Spleen (tissue), 13 donors: ENCODE measurements at places on chromosomes 7 and 10. TPM values are rescaled to one million over a fixed set of nuclear protein-coding genes. Genes with fewer than 3 reads are reported as not detected.

The TBX20 gene
- polyA plus RNA-seq, result not detected

The PCDH15 gene
- polyA plus RNA-seq, result 0.80 TPM

The PNLIP gene
- not detected for polyA plus RNA-seq

The LRIT1 gene
- polyA plus RNA-seq, result not detected

The MAGI2 gene
- polyA plus RNA-seq, result 1.4 TPM

The EGFR gene
- polyA plus RNA-seq, result 2.3 TPM

The EN2 gene
- 0.03 TPM for polyA plus RNA-seq

The OLAH gene
- 0.80 TPM for polyA plus RNA-seq

The ANKRD7 gene
- 0.43 TPM for polyA plus RNA-seq

The LBX1 gene
- not detected for polyA plus RNA-seq

The ADIRF gene
- polyA plus RNA-seq, result 61.6 TPM

The UNC5B gene
- polyA plus RNA-seq, result 1.7 TPM

The MYL10 gene
- not detected for polyA plus RNA-seq

The ZNF680 gene
- polyA plus RNA-seq, result 5.0 TPM

The PWWP2B gene
- 22.5 TPM for polyA plus RNA-seq

The NRF1 gene
- polyA plus RNA-seq, result 6.7 TPM

The NOD1 gene
- polyA plus RNA-seq, result 11.0 TPM

The LLCFC1 gene
- 0.18 TPM for polyA plus RNA-seq

The SFXN4 gene
- polyA plus RNA-seq, result 58.2 TPM

The SFRP4 gene
- 2.0 TPM for polyA plus RNA-seq

The CFAP69 gene
- polyA plus RNA-seq, result 4.0 TPM

The SLC26A5 gene
- polyA plus RNA-seq, result 0.02 TPM

The FAM221A gene
- polyA plus RNA-seq, result 4.2 TPM
